Activated CD8-positive, alpha-beta memory T cell treated with anti-CD3 and anti-CD28 coated beads, Interleukin-2, amount 50 U/mL, for 4 hours (primary cell): ENCODE measurements at places on chromosomes 5 and 9.

DNA sequence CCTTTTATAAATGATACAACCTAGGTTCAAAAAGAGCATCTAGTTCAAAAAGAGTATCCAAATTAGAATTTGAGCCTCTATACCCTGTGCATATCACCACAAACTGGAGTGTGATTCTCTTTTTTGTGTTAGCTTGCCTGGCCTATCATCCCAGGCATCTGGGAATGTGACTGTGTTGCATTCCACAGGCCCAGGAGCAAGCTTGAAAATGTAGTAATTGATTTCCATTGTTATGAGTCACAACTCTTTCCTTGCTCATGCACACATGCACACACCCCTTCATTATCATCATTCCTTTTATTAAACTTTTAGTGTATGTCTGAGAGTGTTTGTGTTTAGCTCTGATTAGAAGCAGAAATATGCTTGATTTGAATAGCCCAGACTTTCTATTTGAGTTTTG is 75.2 kb downstream of the FCHO2 start:
- DNase-seq: no peak

DNA sequence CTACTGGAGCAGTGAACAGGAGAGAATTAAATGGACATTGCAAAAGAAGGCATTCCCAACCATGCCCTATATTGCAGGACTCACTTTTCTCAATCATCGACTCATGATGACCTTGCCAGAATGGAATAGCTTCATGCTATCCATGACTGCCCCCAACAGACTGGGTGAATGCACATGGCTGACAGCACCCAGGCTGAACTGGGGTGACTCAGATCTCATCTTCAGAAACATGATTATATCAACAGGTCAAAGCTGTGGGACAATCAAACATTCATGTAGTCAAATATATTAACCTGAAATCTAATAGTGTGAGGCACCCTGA is 34.7 kb upstream of the MIER3 start:
- no peak for DNase-seq

DNA sequence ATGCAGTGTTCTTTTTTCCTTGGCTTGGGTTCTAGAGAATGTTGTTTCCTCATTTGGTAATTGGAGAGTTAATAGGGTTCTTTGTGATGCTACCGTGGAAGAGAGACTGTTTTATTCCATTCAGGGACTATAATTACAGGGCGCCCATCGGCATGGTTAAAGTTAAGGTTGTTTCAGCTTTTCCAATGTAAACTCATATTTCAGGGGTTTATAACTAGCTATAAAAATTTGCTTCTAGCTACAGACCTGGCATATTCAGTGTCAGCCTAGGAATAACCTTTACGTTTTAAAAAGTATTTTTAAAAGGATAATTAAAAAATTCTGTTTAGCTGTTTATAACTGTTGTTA is 99.1 kb downstream of the AOPEP start:
- DNase-seq: no peak

DNA sequence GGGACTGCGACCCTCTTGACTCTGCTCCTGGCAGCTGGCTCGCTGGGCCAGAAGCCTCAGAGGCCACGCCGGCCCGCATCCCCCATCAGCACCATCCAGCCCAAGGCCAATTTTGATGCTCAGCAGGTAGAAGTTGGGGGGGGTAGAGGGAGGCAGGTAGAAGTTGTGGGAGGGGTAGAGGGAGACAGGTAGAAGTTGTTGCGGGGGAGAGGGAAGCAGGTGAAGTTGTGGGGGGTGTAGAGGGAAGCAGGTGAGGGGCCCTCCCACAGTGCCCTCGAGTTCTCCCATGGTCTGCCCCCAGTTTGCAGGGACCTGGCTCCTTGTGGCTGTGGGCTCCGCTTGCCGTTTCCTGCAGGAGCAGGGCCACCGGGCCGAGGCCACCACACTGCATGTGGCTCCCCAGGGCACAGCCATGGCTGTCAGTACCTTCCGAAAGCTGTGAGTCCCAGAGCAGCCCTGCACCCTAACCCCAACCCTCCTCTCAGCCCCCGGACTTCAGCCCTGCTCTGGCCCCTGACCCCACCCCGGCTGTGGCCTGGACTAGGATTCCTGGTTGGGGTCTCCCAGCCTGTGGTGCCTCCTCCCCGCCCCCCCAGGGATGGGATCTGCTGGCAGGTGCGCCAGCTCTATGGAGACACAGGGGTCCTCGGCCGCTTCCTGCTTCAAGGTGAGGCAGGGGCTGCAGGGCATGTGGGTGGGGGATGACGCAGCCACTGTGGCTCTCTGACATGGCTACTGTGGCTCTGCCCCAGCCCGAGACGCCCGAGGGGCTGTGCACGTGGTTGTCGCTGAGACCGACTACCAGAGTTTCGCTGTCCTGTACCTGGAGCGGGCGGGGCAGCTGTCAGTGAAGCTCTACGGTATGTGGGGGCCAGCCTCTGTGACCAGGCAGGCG is 537 bp downstream of the C8G start:
- DNase-seq: no peak

DNA sequence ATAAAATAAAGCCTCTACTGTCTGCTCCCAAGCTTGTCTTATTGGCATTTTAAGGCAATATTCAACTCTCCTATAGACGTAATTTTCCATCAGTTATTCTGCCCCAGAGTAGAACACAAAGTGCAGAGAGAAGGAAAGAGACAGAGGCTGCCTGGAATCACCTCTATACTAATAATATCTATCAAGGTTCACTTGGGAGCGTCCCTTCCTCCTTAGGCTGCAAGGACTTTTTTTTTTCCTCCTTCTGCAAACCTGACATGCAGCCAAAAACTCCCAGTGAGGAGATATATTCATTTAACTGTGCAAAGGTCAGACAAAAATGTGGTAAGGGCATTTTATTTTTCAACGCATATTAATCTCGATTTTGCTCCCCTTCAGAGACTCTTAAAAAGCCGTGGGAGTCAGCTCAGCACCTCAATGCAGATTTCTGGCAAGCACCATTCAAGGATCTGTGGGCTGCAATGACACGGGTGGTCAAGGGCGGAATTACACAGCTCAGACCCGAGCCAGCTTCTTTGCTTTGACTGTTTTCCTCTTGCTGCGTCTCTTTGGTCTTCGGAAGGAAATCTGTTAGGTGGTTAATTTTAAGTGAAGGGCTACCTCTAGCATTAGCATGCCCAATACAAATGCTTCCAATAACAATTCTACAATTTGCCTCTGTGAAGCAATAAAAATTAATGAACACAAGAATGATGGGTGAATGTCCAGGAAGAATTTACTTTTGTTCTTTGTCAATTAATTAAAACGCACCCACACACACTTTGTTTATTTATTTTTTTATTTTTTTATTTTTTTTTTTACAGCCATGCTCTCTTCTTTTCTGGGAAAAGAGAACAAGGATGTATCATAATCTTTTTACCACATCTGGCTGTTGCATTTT is 587.7 kb upstream of the GRAMD2B start:
- DNase-seq: no peak

- no peak for DNase-seq
Measured at GRCh38 chr5:106720367-106720766, 950.4 kb downstream of the EFNA5 start.
